ENCODE measurements at places on chromosomes 12 and 14.
A peak's percentile ranks its signal among the peaks of the same experiment; 100 is the strongest.

- no peak for DNase-seq
Observed at GRCh38 chr14:23566778-23567185, 809 bp downstream of the AP1G2 start.

DNA sequence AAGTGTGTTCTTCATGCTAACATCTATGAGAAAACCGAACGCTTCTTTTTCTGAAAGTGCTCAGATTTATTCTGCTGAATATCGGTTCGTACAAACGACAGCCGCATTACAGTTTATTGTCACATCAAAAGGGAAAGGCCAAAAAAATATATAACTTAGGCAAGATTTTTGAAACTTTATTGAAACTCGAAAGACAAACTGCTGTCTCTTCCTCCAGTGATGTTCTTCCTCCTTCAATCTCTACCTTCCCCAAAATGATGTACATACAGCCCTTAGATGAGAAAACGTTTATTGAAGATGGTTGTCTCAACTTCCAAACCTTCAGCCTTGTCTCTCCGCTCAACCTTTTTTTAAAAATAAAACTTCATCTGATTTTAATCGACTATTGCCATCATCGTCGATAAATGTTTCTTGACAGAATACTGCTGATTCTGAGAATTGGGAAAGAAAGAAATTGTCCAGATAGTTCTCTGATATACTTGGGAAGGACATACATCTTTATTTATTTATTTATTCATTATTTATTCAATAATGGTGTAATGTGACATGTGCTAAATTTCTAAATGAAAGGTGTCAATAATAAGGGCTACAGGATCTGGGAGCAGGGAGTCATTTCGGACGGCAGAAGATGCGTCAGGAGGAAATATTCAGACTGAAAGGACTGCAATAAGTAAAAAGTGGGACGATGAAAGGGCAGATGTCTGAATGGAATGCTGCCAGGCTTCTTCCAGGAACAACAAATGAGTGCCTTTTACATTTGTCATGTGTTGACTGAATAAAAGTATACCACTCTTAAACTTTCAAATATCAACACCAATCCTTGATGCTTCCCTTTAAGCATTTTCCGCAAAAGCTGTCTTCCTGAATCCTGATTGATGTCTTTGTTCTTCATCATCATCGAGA lies 817 bp upstream of the MDM1 start:
- no peak for DNase-seq

GRCh38 chr12:32298917-32299316 lies 100.4 kb upstream of the FGD4 start:
- no peak for DNase-seq

DNA sequence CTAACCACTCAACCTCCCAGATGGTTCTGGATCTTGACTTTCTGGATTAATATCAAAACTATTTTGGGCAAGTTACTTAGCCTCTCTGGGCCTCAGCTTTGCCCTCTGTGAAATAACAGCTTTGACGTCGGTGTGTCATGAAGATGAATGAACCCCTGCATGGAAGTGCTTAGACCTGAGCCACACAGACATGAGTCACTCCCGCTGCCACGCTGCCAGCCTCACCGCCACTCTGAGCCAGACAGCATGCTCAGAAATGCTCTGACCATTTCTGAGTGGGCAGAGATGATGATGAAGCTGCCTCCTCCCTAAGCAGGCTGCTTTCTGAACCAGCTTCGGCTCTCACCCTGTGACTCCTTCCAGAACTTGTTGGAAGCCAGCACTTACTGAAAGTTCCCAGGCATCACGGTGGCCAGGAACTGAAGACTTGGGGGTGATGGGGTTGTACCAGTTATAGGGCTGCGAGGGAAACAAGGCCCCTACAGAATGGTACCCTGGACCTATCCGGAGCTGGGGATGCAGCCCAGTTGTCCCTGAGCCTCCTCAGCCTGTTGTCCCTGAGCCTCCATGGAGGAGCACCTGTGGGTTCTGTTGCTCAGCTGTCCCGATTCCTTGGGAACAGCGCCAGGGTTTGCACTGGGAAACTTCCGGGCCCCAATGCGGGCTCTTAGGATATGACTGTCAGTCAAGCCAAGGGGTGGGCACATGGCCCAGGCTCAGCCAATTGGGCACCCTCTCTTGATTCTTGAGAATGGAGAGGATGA lies 2.0 kb upstream of the CCDC197 start:
- no peak for DNase-seq

DNA sequence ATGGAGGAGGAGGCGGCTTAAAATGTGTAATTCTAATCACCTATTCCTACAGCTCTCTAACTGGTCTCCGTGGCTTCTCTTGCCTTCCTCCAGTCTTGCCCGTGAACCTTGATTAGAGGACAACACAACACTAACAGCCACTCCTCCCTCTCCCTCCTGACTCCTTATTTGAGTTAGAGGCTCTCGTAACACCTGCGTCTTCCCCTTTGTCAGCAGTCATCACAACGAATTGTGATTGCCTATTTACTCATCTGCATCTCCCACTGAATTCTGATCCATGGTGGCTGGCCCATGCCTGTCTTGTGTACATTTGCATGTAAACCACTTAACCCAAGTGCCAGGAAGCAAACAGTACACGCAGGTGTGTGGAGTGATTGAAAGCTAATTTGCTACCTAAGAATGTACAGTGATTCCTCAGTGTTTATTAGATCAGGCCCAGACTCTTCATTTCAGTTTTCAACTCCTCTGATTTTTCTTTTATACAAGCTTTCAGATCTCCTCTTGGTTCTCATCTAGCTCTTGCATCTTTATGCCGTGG lies 154.5 kb downstream of the MON2 start:
- DNase-seq, result no peak

- no peak for DNase-seq
Observed at GRCh38 chr12:124852911-124853427, 10.7 kb downstream of the SCARB1 start.

- DNase-seq, result no peak
Observed at GRCh38 chr14:75404847-75405246, 23.0 kb upstream of the JDP2 start.

GRCh38 chr12:116346222-116346621 lies 68.7 kb upstream of the MED13L start:
- no peak for DNase-seq

DNA sequence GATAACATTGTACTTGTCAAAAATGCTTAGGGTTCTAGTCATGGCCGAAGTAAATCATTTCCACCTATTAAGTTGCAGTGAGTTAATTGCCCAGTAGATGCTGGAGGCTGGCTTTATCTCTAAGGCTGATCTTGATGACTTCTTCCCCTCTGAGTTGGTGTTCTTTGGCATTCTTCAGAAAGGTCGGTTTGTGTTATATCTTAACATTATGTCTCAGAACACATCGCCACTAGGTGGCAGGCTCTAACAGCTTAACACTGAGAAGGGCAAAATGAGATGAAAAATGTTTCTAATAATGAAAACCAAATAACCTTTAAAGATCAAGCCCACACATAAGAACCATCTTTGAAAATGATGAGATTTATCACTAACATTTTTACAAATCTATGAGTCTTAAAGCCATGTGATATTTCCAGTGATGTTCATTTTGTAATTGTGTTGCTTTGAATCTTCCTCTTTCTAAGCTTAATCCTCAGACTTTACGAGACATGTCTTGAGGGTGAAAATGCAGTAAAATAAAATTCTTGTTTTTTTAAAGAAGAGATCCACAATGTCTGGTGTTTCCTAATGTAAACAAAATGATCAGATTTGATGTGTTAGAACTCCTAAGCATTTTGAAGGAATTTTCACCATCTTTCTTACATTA lies 28.6 kb downstream of the SUDS3 start:
- DNase-seq, result peak; percentile 46

DNA sequence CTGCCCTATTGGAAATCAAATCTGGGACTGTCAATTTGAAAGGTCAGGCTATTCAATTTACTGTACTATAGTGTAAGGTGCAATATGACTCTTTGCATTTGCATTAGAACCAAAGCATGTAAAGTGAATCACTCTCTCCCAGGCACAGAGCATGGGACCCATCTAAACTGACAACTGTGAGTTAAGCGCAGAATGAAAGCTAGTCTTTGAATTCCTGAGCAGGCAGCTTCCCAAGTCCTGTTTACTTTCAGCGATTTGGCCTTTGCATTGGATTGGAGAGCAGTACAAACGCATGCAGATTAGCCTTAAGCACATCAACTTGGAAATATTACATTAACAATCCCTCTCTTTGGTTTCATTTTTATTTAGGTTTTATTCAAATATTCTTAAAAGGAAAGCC lies 74.6 kb downstream of the RERG start:
- DNase-seq, result no peak

DNA sequence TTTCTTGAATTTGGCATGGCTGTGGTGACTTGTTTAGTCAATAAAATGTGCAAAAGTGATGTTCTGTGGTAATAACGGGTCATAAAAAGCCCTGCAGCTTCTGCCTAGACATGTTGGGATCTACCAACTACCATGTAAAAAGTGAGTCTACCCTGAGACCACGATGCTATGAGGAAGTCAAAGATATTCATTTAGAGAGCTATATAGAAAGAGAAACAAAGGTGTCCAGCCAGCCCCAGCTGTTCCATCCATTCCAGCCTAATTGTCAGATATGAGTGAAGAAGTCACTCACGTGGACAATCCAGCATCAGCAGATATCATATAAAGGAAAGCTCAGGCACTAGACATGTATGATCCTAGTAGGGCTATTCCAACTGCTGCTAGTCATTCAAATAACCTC lies 117.2 kb upstream of the SSTR1 start:
- DNase-seq, result no peak

- DNase-seq, result no peak
Observed at GRCh38 chr12:19211802-19212201, 82.3 kb downstream of the PLEKHA5 start.

DNA sequence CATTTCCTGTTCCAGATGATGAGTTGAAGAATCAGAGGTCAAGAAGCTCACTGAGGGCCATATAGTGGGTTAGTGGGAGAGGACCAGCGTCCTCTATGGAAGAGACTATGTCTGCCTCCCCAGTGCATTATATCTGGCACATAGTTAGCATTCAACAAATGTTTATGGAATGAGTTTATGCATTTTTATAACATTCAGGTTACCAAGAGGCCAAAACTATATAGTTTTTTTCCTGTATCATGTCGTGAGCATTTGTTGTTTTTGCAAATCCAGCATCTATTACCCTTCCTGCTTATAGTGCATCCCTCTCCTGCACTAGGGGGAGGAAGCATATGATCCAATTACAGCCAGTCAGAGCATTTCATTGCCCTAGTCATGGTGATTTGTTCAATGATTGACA lies 60.6 kb downstream of the SUDS3 start:
- no peak for DNase-seq

- DNase-seq, result no peak
Observed at GRCh38 chr12:44873898-44874297, 2.2 kb downstream of the NELL2 start.

- no peak for DNase-seq
Observed at GRCh38 chr12:6118891-6119568, 5.4 kb downstream of the VWF start.
